ENCODE measurements at places on chromosomes 2 and 18.

- DNase-seq = no peak
These were observed 57.0 kb upstream of the ZC3H15 start for GRCh38 chr2:186429104-186429503.

DNA sequence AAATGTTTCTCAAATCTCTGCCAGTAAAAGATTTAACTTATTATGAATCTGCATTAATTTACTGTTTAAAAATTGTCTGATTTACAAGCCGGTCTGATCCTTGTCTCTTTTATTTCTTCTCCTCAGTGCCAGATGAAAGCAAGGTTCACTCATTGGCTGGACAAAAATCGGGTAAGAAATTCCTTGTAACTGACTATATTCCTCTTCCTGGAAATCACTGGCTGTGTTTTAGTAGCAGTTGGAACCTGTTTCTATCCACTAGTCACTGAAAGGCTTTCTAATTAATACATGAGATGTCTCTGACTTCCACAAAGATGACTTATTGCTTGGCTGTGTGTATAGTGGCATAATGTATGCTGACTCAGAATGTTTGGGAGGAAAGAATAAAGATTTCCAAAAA, 436.6 kb upstream of the NRP2 start:
- DNase-seq = no peak

DNA sequence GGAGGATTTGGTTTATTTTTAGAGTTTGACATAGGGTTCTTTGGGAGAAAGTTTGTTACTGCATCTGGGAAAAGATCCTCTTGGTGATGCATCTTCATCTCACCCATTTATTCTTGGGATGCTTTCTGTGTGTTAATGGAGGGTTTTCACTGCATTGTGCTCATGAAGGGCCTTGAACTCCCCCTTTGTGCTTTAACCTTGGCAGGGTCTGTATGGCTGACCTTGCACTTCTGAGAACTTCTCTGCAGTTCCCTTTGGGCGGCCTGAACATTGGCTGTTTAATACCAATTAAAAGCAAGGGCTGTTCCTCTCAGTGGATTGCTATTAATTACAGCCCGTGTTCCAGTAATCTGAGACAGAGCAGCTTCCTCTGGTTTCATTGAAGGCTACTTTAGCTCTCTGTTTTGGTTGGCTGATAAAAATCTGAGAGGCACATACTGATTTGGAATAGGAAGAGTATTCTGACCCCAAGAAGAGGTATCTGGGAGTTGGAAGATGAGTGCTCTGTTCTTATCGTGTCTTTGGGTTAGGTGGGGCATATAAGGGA, 37.5 kb downstream of the FMNL2 start:
- DNase-seq = no peak

DNA sequence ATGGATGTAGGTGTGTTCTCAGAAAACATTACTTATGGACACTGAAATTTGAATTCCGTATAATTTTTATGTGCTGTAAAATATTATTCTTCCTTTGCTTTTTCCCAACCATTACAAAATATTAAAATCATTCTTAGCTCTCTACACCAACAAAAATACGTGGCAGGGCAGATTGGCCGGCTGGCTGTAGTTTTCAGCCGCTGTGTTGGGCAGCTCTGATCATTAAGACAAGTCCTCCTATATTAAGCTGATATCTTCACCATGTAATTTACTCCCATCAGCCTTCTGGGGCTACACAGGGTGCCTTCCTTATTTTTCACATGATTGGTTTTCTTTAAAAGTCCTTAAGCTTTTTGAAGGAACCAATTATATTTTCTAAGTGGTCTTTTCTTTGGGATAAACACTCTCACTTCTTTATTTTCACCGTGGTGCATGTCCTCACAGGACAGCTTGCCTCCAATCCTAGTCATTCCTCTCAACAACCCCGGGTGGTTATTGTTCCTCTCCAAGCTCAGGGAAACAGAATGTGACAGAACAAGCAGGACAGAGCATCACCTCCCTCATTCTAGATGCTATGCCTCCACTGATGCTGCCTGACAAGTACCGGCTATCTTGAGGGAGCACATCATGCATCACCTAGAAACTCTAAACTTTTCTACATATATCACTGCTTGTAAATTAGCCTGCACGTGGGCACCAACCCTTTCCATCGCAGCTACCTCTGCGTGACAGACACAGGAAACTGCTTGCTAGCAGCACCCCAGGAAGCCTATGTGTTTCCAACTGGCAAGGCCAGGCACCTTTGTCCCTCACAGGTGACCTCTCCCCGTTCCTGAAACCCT, 362.3 kb downstream of the MYCN start:
- no peak for DNase-seq

- no peak for DNase-seq
These were observed 55.6 kb downstream of the CYP26B1 start for GRCh38 chr2:72092111-72092510.

DNA sequence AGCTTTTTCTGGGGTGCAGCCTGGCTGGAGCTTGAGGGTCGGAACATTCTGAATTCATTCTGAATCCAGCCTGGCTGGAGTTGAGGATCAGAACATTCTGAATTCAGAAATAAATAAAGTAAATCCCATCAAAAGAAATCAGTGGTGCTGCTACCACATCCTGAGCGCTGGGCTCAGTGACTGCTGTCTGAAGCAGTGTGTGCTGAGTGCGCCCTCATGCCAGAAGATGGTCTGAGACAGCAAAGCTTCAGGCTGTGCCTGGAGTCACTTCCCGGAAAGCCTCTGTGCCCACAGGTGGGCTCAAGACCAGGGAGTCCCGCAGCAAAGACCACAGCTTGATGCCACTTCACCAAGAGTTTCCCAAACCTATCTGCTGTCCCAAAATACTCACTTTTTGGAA, 187.9 kb downstream of the VAPA start:
- DNase-seq = no peak

DNA sequence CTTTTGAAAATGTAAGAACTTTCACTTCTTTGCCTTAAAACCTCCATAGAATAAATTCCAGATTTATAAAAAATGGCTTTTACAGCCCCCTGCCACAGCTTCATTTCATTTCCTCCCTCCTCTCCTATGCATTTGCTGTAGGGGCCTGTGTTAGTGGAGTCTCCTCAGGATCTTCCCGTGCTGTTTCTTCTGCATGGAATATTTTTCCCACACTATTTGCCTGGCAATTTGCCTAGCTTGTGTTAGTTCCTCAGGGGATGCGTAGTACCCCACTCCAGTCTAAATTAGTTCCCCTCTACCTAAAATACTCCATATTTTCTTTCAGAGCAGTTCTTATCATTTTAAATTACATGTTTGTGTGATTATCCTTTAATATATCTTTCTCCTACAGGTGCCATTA, 262.2 kb downstream of the PLCL1 start:
- no peak for DNase-seq

- DNase-seq = no peak
These were observed 103.0 kb downstream of the FAM210A start for GRCh38 chr18:13623348-13623747.

GRCh38 chr2:159549234-159549633, 67.1 kb downstream of the BAZ2B start:
- no peak for DNase-seq

- DNase-seq = no peak
These were observed 91.5 kb upstream of the TMEFF2 start for GRCh38 chr2:192286093-192286701.

GRCh38 chr2:30104307-30104706, 42.5 kb upstream of the YPEL5 start:
- DNase-seq = no peak

DNA sequence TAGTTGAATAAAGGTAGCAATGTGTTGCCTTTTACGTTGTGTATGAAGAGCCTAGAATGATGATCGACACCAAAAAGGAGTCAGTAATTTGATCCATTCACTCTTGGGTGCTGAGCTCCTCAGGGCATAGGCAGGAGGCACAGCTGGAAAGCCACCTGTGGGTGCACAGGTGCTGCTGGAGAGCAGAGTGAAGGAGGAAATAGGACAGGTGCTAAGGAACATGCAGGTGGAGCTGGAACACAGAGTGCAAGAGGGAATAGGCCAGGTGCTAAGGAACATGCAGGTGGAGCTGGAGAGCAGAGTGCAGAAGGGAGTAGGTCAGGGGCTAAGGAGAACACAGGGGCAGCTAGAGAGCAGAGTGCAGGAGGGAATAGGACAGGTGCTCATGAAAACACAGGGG, 86.1 kb downstream of the SH3YL1 start:
- DNase-seq = no peak

- DNase-seq = no peak
These were observed 228.9 kb downstream of the BCL11A start for GRCh38 chr2:60324536-60324935.

GRCh38 chr18:33700513-33700976, 122.5 kb downstream of the ASXL3 start:
- no peak for DNase-seq

- DNase-seq = no peak
These were observed 1.1 kb downstream of the DIPK1C start for GRCh38 chr18:74456017-74456348.

DNA sequence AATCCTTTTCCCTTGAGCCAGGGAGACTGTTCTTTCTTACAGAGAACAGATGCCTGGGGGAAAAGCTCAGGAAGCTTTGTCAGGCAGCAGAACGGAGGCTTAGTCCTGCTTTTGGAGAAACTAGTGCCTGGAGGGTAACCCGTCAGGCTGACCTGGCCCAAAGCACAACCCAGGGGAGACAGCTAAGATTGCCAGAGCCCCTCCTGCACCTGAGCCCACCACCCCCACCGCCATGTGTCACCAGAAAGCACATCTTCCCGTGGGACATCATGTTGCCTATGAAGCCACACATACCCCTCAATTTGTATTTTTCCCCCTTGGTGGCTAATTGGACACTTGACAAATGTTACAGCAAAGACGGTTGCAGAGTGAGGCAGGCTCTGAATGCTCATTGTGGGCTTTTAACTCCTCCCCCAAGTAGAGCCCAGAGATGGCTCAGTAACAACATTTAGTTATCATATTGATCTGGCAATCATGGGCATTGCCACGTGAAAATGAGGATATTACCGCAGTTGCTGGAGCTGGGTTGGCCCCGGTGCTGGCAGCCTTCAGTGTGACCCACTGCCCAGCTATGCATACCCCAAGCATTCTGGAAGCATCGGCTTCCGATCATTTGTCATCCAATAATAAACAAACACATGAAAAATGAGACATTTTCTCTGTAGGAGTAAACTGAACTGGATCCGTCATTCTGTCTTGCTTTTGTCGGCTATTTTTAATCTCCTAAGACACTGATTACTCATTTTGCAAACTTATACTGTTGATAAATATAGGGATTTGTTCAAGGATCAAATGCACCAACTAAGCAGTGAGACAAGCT, 229.5 kb downstream of the ATAD2B start:
- DNase-seq = no peak

GRCh38 chr2:71453404-71454220, at the start of gene DYSF:
TSS of gene DYSF (plus strand) at chr2:71453561.
- DNase-seq = no peak

DNA sequence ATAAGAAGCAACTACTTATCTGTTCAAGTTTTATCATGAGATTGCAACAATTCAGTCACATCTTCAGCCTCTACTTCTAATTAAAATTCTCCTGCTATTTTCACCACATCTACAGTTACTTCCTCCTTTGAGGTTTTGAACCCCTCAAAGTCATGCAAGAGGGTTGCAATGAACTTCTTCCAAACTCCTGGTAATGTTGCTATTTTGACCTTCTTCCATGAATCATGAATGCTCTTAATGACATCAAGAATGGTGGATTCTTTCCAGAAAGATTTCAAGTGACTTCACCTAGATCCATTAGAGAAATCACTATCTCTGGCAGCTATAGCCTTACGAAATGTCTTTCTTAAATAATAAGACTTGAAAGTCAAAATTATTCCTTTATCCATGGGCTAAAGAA, 1052.8 kb upstream of the NRXN1 start:
- no peak for DNase-seq

- DNase-seq = no peak
These were observed 447.7 kb upstream of the FANCL start for GRCh38 chr2:58688813-58689212.

GRCh38 chr18:75530566-75531211, 103.2 kb upstream of the SMIM21 start:
- no peak for DNase-seq

DNA sequence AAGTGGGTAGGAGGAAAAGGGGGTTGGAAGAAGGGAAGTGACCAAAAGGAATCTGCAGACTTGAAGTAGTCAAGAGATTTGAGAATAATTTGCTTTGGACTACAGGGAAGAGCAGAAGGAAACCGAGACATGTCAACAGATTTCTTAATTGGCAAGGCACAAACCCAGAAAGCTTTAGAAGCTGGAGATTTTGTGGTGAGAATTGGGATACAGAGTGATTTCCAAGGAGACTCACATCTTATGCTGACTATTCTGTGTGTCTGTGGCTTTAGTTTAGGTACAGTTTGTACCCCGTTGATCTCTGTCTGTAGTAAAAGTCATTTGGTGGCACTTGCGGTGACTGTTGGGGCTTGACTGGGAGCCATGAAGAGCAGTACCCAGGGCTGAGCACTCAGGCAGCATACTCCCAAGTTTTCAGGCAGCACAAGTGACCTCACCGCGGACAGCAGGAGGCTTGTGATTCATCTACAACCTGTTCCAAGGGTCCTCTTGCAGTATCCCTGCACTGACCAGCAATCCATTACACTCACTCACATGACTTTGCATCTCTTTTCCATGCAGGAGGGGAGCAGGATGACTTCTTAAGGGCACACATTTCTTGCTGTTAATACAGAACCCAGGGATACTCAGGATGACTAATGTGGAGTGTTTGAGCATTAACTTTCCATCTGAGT, 97.1 kb upstream of the TNP1 start:
- no peak for DNase-seq

GRCh38 chr2:72214429-72215143, 66.9 kb upstream of the CYP26B1 start:
- DNase-seq = no peak

DNA sequence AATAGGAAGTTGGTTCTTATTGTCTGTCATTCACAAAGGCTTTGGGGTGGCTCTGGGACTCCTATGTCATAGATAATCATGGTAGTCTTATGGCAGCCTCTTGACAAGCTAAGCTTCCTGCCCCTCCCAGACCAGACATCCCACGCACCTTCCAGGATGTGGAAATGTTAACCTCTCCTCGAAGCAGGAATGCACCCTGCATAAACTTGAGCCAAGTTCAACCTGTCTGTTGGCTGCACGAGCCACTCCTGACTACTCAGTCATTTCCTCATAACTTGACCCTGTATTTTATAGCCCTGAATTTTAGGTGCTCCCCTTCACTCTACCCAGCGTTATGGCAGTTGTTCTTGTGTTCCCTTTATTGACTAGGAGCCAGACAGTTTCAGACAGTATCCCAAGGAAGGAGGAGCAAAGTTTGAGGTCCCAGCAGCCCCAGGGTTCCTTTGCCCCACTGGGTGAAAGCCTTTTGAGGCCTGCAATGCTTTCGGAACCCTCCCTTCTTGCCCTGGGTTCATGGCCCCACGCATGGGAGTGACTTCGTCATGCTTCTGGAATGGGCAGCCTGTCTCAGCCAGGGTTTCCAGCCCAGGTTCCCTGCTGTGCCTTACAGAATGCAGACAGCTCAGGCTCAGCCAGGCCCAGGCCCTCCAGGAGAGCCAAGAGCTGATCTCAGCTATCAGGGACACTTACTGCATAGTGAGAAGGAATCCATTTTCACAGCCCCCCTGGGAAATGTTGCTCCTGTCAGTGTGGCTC, 15.6 kb upstream of the INO80C start:
- DNase-seq = no peak

GRCh38 chr2:241532168-241532567, 23.8 kb upstream of the STK25 start:
- no peak for DNase-seq

GRCh38 chr2:239619369-239619768, 218.5 kb upstream of the HDAC4 start:
- no peak for DNase-seq

GRCh38 chr2:120419955-120420354, 74.0 kb downstream of the INHBB start:
- no peak for DNase-seq

All from CMK (cell line).